ENCODE measurements at places on chromosomes 13 and 19.

DNA sequence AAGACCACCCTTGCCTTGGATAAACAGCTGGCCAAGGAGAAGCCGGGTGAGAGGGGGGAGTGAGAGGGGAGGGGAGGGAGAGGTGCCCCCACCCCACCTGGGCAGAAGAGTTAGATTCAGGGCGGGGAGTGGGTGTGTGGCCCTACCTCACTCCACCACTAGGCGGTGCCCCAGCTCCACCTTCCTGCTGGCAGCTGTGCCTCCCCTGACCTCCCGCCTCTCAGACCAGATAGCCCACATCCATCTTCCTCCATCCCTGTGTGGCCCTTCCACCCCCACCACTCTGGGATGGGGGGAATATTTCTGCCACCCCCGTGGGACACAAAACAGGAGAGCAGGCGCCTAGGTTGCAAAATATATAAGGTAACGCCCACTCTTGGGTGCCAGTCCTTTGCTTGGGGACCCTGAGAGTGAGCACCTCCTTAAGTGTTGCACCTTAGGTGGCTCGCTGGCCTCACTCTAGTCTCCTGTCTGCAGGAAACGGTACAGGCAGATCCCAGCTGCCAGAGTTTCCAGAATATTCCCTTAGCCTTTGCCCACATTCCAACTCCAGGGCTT lies 13.8 kb upstream of the EHD2 start:
- no peak overlapping the region for H3K4me3 ChIP-seq
- peaks cover 3% of the 10 kb centered on the region for H3K4me1 ChIP-seq
- DNase-seq, result no peak
- H3K27me3 ChIP-seq, result no peaks in the 10 kb centered on the region
- no peak overlapping the region for H3K27ac ChIP-seq

DNA sequence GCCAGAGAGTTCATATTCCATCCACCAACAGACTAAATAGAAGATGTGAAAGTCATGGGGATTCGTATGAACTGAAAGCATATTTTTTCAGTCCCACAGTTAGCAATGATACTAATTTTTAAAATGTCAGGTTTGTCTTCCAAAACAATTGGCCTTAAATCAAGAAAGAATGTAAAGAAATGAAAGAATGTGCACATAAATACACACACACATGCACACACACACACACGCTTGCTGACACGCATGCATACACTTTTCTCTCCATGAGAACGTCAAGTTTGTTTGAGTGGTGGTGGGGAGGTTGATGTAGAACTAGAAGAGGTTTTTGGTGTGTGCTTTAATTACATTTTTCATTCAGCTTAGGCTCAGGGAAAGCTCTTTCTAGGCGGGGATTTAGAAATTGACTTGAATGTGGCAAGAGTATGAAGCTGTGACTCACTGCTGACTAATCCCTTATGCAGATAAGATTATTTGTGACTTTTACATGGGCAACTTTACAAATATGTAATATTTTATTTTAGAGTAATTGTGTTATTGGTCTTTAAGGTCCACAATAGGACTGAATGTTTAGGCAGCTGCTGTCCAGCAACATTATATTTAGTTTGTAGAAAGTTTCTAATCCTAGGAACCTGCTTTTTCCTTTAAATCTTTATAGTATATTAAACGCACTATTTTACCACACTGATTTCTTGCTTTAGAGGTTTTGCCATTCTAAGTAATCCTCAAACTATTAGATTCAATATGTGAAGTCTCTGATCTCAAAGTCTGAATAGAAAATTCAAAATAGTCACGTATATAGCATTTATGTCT lies 18.8 kb downstream of the FLT1 start:
- no peaks in the 10 kb centered on the region for H3K27me3 ChIP-seq
- H3K36me3 ChIP-seq, result no peaks in the 10 kb centered on the region
- no peak for DNase-seq
- no peak overlapping the region for H3K27ac ChIP-seq

DNA sequence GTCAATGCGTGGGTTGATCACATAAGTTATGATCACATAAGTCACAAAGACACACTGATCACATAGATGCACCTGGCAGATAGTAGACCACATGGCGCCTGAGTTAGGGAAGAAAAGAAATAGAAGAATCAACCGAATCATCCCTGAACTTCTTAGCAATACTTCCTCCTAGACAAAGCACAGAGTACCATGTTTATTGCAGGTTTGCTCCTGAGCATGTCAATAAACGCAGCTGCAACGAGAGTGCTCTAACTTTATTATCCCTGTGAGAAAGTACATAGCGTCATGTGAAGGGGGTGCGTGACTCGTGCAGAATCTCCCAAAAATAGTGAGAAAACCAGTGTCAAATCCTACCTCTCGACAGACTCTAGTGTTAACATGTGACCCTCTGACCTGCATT lies 17.3 kb downstream of the NCR1 start:
- no peak overlapping the region for H3K4me3 ChIP-seq
- H3K36me3 ChIP-seq, result no peaks in the 10 kb centered on the region
- no peak for DNase-seq
- H3K27ac ChIP-seq, result no peak overlapping the region
- H3K27me3 ChIP-seq, result no peaks in the 10 kb centered on the region

GRCh38 chr13:106029676-106030290 lies 505.7 kb downstream of the EFNB2 start:
- DNase-seq, result no peak
- no peak overlapping the region for H3K27ac ChIP-seq
- H3K27me3 ChIP-seq, result no peaks in the 10 kb centered on the region
- no peaks in the 10 kb centered on the region for H3K4me1 ChIP-seq
- no peak overlapping the region for H3K4me3 ChIP-seq
- no peaks in the 10 kb centered on the region for H3K36me3 ChIP-seq

GRCh38 chr19:16829822-16830289 lies 658 bp downstream of the SIN3B start:
- no peaks in the 10 kb centered on the region for H3K27me3 ChIP-seq
- H3K36me3 ChIP-seq, result peaks cover 26% of the 10 kb centered on the region
- H3K27ac ChIP-seq, result peak overlapping the region; percentile 40
- H3K4me1 ChIP-seq, result peaks cover 29% of the 10 kb centered on the region
- peak overlapping the region; percentile 91 for H3K4me3 ChIP-seq
- no peak for DNase-seq

- DNase-seq, result no peak
- no peaks in the 10 kb centered on the region for H3K4me1 ChIP-seq
- no peak overlapping the region for H3K4me3 ChIP-seq
- H3K27me3 ChIP-seq, result no peaks in the 10 kb centered on the region
- H3K36me3 ChIP-seq, result peaks cover 13% of the 10 kb centered on the region
- no peak overlapping the region for H3K27ac ChIP-seq
Measured at GRCh38 chr13:112854321-112854720, 114.7 kb upstream of the MCF2L start.

DNA sequence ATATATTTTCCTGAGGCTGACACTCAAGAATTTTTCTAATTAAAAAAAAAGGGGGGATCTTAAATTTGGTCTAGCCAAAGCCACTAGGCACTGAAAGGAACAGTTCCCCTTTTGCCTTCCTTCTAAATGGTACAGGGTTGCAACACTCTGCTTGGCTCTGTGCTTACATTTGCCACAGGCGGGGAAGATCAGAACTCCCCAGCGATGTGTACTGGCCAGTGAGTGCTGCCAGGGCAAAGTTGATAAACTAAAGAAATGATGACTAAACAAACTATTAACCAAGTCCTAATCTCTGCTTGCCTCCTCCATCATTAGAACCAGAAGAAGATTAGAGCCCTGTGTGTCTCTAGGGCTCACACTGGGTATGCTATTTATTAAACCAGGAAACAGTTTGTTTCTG lies 75.3 kb upstream of the SCEL start:
- H3K27me3 ChIP-seq, result no peaks in the 10 kb centered on the region
- no peaks in the 10 kb centered on the region for H3K36me3 ChIP-seq
- no peak overlapping the region for H3K27ac ChIP-seq
- H3K4me3 ChIP-seq, result no peak overlapping the region
- DNase-seq, result no peak

GRCh38 chr13:110866491-110867170 lies 48.2 kb downstream of the ANKRD10 start:
- no peak for DNase-seq
- no peak overlapping the region for H3K4me3 ChIP-seq
- no peak overlapping the region for H3K27ac ChIP-seq
- peaks cover 14% of the 10 kb centered on the region for H3K4me1 ChIP-seq

- H3K36me3 ChIP-seq, result no peaks in the 10 kb centered on the region
- no peak overlapping the region for H3K27ac ChIP-seq
- peaks cover 15% of the 10 kb centered on the region for H3K4me1 ChIP-seq
- H3K4me3 ChIP-seq, result peak overlapping the region; percentile 76
Measured at GRCh38 chr19:8505680-8506401, 3.4 kb upstream of the PRAM1 start.

DNA sequence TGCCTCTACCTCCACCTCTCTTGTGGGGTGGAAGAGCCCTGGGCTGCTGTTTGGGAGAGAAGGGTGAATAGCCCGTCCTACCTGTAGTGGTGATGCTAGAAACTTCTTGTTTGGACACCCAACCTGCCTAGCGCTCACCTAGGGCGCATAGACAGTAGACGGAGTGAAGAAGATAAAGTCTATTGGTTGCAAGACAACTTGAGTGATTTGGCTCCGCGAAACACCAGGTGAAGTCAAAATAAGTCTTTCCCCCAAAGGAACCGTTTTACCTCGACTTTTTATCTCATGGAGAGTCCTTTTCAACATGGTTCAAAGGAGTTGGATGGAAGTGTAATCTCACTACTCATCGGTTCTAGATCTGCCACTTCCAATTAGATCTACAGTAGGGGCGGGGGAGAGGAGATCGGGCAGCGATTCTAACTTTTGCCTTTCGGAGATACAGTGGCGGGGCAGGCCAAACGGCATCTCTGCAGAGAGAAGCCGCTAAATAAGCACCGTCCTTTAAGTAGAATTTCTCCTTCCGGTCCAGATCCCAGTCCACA lies 694 bp upstream of the ZIC5 start:
- peaks cover 19% of the 10 kb centered on the region for H3K4me1 ChIP-seq
- no peak for DNase-seq
- no peak overlapping the region for H3K27ac ChIP-seq
- H3K27me3 ChIP-seq, result peaks cover 58% of the 10 kb centered on the region

DNA sequence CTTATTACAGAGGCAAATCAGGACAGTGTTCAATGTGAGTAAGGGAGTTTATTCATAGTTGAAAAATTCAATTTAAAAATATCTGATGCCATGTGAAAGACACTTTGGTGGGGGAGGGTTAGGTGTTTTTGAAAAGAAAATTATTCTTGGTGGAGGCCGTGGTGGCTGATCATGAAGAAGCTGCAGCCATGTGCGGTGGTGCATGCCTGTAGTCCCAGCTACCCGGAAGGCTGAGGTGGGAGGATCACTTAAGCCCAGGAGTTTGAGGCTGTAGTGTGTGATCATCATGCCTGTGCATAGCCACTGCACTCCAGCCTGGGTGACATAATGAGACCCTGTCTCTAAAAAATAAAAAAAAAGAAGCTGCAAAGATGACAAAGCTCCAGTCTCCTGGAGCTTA lies 28.6 kb downstream of the WDFY2 start:
- H3K27me3 ChIP-seq, result no peaks in the 10 kb centered on the region
- H3K4me3 ChIP-seq, result no peak overlapping the region
- H3K27ac ChIP-seq, result peak overlapping the region; percentile 1
- no peak for DNase-seq
- H3K4me1 ChIP-seq, result peaks cover 26% of the 10 kb centered on the region
- H3K36me3 ChIP-seq, result no peaks in the 10 kb centered on the region

- H3K27me3 ChIP-seq, result no peaks in the 10 kb centered on the region
- H3K27ac ChIP-seq, result no peak overlapping the region
- no peak for DNase-seq
- no peaks in the 10 kb centered on the region for H3K4me1 ChIP-seq
- no peak overlapping the region for H3K4me3 ChIP-seq
Measured at GRCh38 chr13:98393873-98394272, 183.0 kb downstream of the STK24 start.

- no peaks in the 10 kb centered on the region for H3K27me3 ChIP-seq
- no peak overlapping the region for H3K27ac ChIP-seq
- no peaks in the 10 kb centered on the region for H3K36me3 ChIP-seq
Measured at GRCh38 chr13:92122186-92122853, 723.9 kb downstream of the GPC5 start.

DNA sequence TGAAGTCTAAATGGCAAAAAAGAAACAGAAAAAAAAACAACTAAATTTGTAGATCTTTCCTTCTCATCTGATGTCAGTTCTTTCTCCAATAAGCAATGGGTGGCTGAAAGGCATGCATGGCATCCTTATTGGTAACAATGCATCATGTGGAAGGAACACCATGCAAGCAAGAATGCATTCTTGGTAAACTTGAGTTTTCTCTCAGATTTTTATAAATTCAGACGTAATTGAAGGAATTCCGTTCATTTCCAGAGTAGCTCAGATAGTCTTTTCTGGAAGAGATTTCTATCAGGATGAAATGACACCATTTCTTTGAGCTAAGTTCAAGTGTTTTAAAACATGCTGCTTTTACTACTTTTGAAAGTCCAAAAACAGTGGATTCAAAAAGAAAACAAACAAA lies 373.0 kb downstream of the COG6 start:
- no peaks in the 10 kb centered on the region for H3K4me1 ChIP-seq
- no peak overlapping the region for H3K27ac ChIP-seq
- H3K36me3 ChIP-seq, result no peaks in the 10 kb centered on the region
- no peaks in the 10 kb centered on the region for H3K27me3 ChIP-seq
- DNase-seq, result no peak

GRCh38 chr13:43864921-43865320 lies 14.6 kb downstream of the CCDC122 start:
- no peak for DNase-seq
- H3K27ac ChIP-seq, result no peak overlapping the region
- no peaks in the 10 kb centered on the region for H3K36me3 ChIP-seq
- H3K4me1 ChIP-seq, result no peaks in the 10 kb centered on the region

DNA sequence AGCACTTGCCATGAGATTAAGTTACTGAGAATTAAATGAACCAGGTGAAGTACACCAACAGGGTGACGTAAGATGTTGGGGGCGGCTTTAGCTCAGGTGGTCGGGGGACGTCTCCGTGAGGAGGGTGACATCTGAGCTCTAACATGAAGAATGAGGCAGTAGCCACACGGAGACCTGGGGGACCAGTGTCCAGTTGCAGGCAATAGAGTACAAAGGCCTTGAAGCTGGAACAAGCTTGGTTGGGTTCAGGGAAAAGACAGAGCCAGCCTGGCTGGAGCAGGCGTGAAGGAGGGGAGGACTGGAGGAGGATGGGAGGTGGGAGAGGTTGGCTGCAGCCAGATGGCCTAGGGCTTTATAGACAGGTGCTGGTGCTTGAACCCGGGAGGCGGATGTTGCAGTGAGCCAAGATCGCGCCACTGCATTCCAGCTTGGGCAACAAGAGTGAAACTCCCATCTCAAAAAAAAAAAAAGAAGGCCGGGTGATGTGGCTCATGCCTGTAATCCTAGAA lies 1.6 kb downstream of the SPINT2 start:
- peaks cover 70% of the 10 kb centered on the region for H3K4me1 ChIP-seq
- no peak for DNase-seq
- no peaks in the 10 kb centered on the region for H3K36me3 ChIP-seq
- H3K4me3 ChIP-seq, result peak overlapping the region; percentile 83

DNA sequence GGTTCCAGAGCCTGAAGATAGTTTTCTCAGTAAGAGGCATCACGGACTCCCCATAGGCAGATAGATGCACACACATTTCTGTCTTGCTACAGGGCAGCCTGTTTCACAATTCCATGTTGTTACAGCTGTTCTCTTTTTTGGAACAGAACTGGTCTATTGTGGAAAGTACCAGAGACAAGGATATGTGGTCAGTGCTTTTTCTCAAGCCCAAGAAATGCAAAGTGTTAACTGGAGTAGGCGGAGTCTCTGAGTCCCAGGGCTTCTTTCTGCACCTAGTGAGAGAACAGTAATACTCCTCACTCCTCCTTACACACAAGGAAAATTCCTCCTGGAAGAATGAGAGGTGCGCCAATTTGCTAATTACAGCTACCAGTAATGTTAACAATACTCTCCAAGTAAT lies 141.6 kb upstream of the ARGLU1 start:
- no peaks in the 10 kb centered on the region for H3K27me3 ChIP-seq
- H3K27ac ChIP-seq, result no peak overlapping the region

GRCh38 chr19:54179921-54180461 lies 7.0 kb upstream of the TMC4 start:
- no peaks in the 10 kb centered on the region for H3K36me3 ChIP-seq
- no peaks in the 10 kb centered on the region for H3K4me1 ChIP-seq
- no peaks in the 10 kb centered on the region for H3K27me3 ChIP-seq
- no peak for DNase-seq
- H3K27ac ChIP-seq, result no peak overlapping the region
